ENCODE measurements at places on chromosomes 12 and 14.

- no peak for DNase-seq
These were observed 12.1 kb downstream of the VASH1 start for GRCh38 chr14:76773188-76773885.

GRCh38 chr14:103121846-103122584 lies 1.2 kb upstream of the TNFAIP2 start:
- no peak for DNase-seq

DNA sequence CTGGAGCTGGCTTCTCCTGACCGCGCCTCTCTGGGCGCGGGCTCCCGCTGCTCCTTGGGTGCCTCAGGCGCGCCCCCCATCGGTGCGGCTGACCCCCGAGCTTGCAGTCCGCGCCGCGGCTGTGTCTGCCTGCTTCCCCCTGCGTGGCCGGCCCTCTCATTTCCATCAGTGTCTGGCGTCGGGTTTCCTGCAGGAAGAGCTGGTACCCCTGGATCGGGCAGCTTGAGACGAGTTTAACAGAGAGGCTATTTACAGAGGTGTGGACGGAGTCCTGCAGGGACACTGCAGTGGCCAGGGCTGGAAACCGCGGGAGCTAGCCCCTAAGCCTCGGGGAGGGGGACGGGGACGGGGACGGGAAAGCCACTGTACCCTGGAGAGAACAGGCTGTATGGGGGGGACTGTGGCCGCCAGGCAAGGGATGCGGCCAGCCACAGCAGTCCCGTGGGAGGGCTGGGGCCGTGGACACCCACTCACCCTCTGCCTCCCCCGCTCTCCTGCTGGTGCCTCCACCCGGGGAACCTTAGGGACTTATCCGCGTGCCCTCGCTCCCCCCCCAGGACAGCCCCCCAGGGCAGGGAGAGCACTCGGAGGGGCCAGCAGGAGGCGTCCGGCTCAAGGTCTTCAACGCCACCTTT lies 3.7 kb upstream of the CACNA2D4 start:
- DNase-seq: no peak

DNA sequence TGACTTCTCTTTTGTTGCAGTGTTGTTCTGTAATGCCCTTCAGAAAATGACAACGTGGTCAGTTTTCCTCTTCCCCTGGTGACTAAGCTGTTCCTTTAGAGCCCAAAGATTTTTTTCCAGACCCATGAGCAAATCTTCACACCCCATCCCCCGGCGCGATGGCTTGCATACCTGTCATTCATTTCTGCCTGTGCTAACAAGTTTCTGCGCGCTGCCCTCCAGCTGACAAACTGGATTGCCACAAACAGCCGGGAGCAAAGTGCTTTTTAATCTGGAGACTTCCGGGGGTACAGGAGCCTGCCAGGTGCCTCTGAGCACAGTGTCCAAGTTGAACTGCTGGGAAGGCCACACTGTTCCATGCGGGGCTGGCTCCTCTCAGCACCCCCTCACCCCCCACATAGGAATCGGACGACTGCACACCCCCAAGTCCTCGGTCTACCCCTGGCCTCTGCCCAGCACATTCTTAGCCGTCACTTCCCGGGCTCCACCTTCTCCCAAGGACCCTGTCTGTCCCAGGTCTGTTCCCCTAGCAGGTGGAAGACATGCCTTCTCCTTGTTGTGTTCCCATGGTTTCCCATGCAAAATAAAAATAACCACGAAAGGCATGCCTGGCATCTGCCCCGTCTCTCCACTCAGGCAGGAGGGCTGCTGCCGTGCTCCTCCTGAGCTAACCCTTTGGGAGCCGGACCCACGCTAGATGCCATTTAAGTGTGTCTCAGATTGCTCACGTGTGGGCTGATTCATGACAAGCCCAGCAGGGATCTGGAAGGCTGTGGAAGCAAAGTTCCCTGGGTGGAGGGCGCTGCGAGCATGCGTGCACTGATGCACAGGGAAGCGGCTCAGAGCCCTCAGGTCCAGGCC lies 14.1 kb downstream of the RILPL1 start:
- DNase-seq: no peak

DNA sequence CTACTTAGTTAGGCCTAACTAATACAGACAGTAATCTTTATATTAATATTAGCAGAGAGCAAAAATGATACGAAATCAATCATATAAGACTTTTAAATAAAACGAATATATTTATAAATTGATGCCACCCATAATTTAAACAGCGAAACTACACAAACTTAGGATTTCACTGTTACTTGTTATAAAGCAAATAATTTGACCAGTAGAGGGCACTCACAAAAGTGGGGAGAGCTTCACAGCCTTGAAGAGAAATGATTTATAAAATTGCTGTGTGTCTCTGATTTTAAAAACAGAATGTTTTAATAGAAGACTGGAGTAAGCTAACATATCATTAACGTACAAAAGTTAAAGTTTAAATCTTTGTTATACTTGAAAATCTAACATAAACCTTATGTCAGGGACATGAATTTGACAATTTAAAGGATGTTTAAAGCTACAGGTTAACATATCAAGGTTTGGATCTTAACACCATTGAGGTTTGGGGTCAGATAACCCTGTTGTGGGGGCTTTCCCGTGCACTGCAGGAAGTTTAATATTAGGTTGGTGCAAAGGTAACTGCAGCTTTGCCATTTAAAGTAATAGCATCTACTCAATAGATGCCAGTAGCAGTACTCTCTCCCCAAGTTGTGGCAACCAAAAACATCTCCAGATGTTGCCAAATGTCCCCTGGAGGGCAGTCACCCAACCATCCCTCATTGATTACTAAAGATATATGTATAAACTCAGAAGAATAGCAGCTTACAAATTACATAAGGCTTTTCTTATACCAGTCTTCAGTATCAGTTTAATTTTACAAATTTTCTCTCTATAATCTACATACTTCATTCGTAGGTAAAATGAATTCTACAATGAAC lies 9.3 kb downstream of the KRAS start:
- DNase-seq: peak; percentile 55

DNA sequence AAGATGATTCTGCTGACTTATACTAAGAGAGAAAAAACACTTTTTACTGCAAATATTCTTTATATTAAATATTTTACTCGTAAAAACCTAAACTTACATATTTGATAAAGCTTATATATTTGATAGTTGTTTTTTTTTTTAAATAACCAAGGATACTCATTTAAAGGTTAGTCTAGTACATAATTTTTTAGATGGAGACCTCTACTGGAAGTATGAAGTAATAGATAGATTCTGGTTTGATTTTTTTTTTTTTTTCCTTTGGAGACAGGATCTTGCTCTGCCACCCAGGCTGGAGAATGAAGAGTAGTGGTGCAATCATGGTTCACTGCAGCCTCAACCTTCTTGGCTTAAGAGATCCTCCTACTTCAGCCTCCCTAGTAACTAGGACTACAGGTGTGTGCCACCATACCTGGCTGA lies 16.4 kb downstream of the ARID2 start:
- DNase-seq: no peak

GRCh38 chr14:99729991-99730875 lies 46.1 kb downstream of the CYP46A1 start:
- DNase-seq: no peak

- no peak for DNase-seq
These were observed 161.0 kb upstream of the FKBP4 start for GRCh38 chr12:2633825-2634200.

GRCh38 chr12:71157601-71158233 lies at the start of gene TSPAN8:
Gene TSPAN8, minus strand, starts transcription at chr12:71157999. Its CDS starts 321 bp downstream, at chr12:71157678.
- no peak for DNase-seq

DNA sequence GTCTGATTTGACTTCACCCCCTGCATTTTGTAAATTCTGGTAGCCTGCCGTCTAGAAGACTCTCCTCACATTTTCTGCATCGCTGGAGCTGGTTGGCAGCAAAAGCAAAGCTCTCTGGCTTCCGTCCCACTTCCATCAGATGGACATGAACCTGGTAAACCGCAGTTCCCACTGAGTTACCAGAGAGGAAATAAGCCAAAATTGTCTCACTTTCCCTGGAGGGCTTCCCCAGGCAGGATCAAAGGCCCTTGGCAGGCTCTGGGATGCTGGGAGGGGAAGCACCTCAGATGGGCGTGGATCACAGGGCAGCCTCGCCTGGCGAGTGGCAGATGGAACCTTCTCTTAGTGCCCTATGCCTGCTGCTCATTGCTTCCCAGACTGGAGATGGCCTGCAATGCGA lies 243.5 kb downstream of the TMEM132C start:
- DNase-seq: no peak

GRCh38 chr14:92688434-92689375 lies 59.7 kb downstream of the LGMN start:
- DNase-seq: no peak

- no peak for DNase-seq
These were observed 671.5 kb upstream of the TMEM132C start for GRCh38 chr12:127595506-127595905.

- DNase-seq: no peak
These were observed 186.4 kb downstream of the MSRB3 start for GRCh38 chr12:65464930-65465329.

DNA sequence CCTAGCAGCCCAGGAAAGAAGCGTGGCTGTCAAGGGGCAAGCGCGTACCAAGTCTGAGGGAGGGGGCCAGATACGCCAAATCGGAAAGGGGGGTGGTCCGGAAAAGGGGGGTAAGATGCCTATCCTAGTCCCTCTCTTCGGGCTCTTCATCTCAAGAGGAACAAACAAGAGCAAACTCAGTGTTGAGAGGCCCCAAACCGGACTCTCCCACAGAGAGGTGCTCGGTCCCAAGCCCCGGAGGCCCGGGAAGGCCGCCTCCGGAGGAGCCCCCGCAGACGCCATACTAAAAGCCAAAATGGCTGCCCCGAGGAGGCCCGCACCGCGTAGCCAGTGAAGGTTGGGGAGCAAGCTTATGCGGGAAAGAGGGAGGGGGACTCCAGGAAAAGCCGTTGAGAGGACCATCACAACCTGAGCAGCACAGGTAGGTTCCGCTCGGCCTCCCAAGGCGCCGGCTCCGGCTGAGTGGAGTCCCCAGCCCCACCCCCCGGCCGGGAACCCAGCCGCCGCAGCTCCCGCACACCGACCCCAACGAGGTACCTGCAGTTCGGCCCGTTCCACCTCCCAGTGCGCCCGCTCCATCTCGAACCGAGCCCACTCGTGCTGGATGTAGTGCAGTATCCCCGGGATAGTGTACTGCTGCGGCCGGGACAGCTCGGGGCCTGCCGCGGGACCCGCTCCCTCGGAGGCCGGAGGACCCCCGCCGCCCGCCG lies at the start of gene AP4S1:
Gene AP4S1 (plus strand): TSS at position 283 of the 710 bp plus-strand sequence. CDS start 40,548 bp downstream, outside the sequence.
- DNase-seq: peak; percentile 62

- DNase-seq: no peak
These were observed 80.7 kb downstream of the ARMH4 start for GRCh38 chr14:58071341-58071740.

- no peak for DNase-seq
These were observed 51.9 kb upstream of the REP15 start for GRCh38 chr12:27644158-27644845.

DNA sequence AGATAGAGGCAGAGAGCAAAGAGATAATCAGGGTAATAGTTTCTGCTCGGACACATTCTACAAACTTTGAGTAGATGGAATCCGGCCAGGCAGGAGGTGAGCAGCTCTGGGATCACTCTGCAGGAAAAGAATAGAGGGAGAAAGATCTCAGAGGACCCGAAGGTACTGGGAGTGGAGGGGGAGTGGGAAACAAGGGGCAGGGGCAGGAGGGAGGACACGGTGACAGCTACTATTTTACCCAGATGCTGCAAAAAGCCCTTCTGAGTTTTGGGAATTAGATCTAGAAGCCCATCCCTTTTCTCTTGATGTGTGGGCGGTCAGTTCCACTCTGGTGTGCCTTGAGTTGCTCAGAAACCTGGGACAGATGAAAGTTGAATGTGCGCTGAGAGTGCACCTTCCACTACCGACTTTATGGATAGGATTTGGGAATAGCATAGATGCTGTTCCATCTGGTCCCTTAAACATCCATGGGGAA lies 556 bp downstream of the GPRC5A start:
- peak; percentile 75 for DNase-seq

DNA sequence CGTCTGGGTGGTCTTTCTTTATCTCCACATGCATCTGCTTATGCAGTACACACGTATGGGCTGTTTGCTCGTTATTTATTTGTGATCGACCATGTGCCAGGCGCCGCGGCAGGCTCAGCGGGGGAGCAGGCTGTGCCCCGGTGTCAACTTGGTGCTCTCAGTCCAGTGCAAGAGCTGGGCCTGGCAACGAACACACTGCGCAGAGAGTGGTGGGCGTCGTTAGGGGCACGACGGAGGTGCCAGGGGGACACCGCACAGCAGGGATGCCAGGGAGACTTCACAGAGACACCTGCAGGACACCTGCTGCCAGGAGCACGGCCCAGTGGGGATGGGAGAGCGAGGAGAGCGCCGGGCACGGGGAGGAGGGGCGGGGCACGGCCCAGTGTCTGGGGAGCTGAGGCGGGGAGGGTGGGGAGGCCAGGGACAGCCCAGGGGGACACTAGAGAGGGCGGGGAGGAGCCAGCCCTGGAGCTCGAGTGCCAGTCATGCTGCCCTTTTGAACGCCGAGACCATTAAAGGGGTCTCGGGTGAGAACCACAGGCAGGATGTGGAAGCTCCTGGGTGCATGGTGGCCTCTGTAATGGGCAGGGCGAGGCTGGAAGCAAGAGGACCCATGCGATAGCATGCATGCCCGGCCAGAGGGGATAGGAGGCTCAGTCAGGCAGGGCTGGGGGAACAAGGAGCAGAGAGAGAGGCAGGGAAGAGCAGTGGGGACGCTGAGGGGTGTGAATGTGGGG lies 652 bp upstream of the LRCOL1 start:
- DNase-seq: no peak

DNA sequence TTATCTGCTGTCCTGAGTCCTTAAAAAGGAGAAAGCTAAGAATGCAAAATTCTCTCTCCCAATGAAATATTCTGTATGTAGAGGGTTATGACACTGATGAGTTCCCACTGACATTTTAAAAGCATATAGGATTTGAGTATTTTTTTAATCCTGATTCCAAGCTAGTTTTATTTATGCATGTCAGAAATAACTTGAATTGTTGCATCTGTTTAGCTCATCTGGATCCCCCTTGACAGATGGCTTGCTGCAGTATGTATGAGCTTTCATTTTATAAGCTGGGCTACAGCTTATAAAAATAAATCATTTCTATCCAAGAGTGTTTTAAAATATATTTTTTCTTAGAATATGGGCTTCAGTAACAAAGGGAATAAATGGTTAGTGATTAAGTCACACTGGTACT lies 495.3 kb downstream of the NELL2 start:
- no peak for DNase-seq

DNA sequence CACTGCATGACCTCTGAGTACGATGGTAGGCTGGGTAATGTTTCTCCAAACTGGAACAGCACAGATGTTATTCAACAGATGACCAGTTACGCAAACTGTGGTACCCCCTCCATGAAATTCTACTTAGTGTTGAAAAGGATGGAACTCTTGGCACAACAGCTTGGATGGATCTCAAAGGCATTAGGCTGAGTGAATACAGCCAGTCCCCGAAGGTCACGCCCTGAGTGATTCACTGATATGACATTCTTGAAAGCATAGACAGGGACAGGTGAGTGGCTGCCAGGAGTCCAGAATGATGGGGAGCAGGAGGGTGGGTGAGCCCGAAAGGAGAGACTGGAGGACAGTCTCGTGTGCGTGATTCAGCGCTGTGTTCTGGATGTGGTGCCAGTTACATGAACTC lies 187.5 kb upstream of the TMEM132C start:
- DNase-seq: no peak

DNA sequence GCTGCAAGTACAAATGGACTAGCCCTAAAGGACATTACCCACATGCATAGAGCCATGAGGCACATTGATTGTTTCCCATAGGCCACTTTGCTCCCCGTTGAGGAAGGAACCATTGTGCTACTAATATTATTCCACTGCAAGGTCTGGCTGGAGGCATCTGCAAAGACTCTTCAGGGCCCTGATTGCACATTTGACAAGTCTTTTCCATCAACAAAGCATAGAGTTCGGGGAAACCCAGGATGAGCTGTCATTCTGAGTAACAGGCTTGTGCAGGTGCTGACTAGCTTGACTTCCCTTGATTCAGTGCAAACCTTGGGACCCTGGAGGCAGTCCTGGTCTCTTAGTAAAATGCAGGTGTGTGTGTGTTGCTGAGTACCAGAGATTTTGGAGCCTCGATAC lies 73.8 kb downstream of the SUSD6 start:
- DNase-seq: no peak
